Vagina (tissue), 2 donors: ENCODE measurements at places on chromosomes 11 and 22.

- DNase-seq, result no peak
Measured at GRCh38 chr11:74720596-74721478, 10.4 kb downstream of the CHRDL2 start.

GRCh38 chr11:22920939-22921565 is 60.8 kb upstream of the CCDC179 start:
- no peak for DNase-seq

GRCh38 chr11:87440076-87440770 is 402.5 kb downstream of the TMEM135 start:
- no peak for DNase-seq

DNA sequence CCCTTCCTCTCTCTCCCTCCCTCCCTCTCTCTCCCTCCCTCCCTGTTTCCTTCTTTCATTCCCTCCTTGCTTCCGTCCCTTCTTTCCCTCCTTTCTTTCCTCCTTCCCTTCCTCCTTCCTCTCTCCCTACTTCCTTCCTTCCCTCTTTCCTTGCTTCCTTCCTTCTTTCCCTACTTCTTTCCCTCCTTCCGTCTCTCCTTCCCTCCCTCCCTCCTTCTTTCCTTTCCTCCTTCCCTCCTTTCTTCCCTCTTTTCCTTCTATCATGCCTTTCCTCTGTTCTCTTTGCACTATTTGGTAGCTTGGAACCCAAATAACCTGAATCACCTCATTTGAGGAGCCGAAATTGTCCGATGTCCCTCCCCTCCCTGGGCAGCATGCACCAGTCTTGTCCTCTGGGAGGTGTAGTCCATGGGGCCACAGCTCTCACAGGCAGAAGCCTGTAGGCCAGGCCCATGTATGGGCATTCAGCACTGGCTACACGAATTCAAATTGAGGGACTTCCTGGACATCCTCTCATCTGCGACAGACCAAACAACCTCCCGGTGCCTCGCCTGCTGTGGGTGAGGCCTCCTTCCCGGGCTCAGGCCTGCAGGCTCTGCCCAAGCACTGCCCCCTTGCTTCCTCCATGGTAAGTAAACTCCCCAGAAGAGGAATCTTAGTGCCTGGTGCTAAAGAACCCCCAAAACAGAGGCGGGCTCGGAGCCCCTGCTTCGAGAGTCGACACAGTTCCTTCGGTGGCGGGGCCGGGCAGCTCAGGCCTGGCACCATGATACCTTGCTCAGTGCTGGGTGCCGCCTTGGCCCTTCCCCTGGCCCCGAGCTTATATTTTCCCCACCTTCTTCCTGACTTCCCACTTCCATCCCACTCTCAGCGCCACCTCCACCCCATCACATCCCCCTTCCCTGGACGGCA is 454.1 kb upstream of the CADM1 start:
- DNase-seq, result no peak

GRCh38 chr22:44488354-44488753 is 9.7 kb downstream of the RTL6 start:
- no peak for DNase-seq

GRCh38 chr11:5258543-5259262 is 4.1 kb upstream of the HBG2 start:
- DNase-seq, result no peak

DNA sequence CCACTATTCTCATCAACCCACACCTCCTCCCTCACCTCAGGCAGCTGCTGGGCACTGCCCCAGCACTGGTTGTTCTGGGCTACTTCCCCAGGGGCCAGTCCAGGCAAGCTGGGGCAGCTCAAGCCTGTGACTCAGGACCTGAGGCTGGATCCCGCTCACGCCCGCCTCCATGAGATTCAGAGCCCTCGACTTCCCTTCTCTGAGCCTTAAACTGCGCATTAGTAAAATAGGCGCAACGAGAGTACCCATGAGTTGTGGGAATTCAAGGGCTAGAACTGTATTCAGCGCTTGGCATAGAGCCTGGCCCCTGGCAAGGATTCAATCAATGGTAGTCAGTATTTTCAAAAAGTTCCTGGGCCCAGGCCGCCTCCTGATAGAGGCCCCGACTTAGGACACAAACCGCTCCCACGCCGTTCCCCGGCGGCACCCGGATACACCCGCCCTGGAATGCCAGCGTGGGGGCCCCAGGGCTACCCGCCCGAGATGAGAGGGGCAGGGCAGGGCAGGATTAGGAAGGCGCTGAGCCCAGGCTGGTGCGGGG is 723 bp upstream of the CD82 start:
- DNase-seq, result peak; percentile 97

DNA sequence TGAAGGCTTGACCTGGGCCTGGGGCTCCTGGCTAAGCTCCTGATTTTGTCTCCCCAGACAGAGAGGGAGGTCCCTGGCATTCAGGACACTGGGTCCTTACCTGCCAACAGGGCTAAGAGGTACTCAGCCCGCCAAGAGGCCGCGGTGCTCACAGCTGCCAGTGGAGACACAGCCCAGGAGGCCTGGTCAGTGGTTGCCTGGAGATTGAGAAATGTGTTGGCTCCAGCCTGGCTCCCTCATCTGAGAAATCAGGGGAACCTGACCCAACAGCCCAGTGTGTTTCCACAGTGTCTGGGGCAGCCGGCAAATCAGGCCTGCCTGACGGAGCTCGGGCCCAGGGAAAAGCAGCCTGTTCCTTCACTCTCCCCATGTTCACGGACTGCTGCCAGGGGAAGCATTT is 79.4 kb upstream of the NAV2 start:
- peak; percentile 96 for DNase-seq

DNA sequence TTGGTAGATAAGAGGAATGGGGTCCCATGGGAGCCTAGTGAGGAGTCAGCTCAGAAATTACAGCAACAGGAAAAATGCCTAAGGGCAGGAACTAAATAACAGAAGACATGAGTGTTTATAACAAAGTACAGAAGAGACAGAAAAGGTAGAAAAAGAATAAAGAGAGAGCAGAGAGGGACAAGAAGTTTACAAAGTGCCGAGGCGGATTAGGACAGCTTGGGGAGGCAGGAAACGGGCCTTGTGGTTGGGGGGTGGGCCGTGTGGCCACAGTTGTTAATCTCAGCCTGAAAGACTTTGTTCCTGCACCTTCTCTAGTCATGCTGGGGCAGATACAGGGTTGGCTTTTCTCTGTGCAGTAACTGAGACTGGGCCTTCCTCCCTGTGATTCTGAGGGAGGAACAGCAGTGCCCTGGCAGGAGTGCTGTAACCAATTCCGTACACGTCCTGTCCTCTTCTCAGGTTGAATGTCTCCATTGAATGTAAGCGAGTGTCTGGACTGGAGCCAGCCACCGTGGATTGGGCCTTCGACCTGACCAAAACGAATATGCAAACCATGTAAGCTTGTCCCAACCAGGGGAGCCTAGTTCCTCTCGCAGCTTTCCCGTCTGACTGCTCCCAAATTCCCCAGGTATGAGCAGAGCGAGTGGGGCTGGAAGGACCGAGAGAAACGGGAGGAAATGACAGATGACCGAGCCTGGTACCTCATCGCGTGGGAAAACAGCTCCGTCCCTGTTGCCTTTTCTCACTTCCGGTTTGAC is 13.2 kb downstream of the NAA40 start:
- DNase-seq, result no peak

DNA sequence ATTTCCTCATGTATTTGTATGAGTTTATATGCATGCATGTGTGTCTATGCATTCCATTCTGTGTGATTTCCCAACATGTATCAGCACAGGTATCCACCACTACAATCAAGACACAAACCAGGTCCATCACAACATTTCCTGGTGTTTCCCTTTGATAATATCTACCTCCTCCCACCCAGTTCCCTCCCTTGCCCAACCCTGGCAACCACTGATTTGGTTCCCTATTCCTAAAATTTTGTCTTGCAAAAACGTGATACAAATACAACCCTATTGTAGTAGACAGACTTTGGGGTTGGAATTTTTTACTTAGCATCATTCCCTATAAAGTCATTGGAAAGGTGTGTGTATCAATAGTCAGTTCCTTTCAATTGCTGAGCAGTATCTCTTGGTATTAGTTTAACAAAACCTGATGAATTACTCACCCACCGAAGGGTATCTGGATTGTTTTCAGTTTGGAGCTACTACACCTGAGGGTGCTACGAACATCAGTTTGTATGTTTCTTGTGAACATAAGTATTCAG is 51.8 kb upstream of the IGLL5 start:
- no peak for DNase-seq

- no peak for DNase-seq
Measured at GRCh38 chr11:132913295-132913694, 619.0 kb downstream of the OPCML start.

GRCh38 chr11:134764367-134764766 is 352.3 kb upstream of the B3GAT1 start:
- DNase-seq, result no peak

GRCh38 chr11:72482211-72482812 is 48.0 kb upstream of the CLPB start:
- DNase-seq, result no peak

DNA sequence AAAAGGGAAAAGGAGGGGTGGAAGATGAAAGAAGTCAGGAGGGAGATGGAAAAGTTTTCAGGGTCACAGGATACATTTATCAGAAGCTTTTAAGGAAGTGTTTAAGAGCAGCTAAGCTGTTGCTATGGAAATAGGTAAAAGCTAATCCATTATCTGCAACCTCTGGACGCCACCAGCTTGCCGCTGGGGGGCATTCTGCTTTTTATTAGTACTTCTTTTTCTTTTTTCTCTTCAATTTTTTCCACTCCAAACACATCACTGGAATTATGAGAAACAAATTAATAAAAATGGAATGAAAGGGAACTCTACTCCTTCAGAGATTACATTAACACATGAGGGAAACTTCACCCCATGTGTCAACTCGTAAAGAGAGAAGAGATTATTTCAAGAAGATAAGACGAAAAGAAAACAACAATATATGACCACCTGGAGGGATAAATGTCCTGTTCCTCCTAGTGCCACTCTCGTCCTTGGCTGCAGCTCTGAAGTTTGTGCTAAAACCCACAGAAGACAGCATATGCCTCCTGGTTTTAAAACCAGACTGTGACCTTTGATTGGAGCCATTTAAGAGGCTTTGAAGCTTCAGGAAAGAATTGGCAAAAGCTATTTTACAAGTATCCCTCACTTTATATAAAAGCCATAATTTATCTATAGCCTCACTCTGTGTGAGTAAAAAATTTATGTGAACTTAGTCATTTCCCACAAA is 972.8 kb downstream of the OPCML start:
- DNase-seq, result no peak

- DNase-seq, result no peak
Measured at GRCh38 chr11:5339771-5340322, 3.5 kb downstream of the OR51B5 start.

GRCh38 chr22:21741790-21742189 is 6.2 kb upstream of the YPEL1 start:
- DNase-seq, result no peak

DNA sequence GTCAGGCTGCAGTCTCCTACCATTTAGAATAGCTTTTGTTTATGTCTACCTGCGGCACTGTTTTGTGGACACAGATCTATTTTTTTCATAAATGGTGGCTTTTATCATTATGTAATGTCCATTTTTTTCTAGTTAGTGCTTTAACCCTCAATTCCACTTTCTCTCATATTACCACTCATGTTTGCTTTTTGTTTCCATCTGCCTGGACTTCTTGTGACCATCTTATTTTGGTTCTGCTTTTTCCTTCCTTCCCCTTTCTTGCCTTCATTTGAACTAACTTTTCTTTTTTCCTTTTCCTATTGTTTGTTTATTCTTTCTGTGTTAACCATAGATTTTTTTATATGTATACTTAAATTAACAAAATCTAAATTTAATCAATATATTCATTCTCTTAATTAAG is 98.5 kb upstream of the SLC22A12 start:
- no peak for DNase-seq

DNA sequence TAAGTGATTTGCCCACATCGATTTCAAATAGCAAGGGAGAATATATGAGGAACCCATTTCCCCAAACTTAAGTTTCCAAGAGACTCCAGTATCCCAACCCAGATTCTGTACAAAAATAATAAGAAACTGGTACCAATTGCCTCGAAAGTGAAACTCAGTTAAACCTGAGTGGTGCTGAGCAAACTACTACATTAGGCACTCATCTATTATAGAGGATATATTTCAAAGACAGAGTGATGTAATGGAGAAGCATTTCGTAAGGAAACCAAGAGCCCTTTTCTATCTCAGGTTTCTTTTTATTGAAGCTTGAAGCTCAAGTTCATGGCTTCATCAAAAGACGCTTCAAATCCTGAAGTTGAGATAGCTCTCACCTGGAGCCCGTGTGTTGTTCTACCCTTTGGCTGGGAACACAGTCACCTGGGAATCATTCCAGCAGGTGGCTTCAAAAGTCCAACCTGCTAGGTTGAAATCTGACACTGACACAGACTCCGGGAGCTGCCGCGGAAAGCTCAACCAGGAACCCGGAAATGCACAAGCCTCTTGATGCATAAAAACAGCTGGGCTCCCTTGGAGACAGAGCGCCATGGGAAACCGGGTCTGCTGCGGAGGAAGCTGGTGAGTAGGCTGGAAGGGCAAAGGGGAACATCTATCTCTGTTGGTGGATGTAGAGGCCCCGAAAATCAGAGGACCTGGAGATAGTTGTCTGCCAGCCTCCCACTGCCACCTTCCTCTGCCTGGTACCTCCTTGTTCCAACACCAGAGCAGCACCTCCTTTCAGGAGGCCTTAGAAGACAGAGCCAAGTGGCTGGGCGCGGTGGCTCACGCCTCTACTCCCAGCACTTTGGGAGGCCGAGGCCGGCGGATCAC is at the start of gene C11orf52:
Gene C11orf52, plus strand, starts transcription at position 524 of the 867 bp plus-strand sequence. Its CDS starts 60 bp downstream, at position 584.
- no peak for DNase-seq

GRCh38 chr22:22913989-22914388 is 26.4 kb downstream of the IGLL5 start:
- no peak for DNase-seq

DNA sequence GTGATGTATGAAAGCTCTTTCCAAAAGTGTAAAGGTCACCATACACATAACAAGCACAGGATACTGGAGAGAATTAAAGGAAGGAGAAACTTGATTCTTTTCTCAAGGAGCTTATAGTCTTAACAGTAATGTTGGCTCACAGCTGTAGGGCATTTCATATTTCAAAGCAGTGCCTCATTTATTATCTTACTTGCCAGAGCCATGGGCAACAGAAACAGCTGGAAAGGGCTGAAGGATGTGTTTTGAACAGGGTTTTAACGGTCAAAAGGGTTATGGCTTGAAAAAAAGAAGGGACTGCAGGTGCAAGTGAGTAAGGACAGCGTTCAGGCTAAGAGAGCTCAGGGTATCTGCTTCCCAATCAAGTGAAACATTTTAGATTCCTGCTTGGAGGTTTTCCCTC is 2.7 kb upstream of the GRAMD1B start:
- no peak for DNase-seq

- DNase-seq, result no peak
Measured at GRCh38 chr22:39306456-39307361, 12.7 kb downstream of the RPL3 start.

- DNase-seq, result no peak
Measured at GRCh38 chr11:4607096-4607495, 935 bp downstream of the TRIM68 start.

DNA sequence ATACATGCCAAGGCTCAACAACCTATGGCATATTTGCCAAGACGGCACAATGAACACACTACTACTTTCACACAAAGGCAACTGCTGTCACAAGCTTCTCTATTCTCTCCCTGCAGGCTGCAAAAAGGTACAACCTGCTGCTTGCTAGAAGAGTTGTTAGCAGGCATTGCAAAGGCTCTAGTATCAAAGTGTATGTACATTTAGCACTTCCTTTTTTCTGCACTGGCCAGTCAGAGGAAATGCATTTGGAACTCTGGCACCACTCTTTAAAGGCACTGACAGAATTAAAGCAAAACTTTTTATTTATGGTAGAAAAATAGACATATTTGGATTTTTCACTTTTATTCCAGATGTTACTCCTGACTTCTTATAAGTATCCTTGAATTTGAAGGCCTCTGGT is 125.9 kb downstream of the CWF19L2 start:
- DNase-seq, result no peak
